ENCODE measurements at places on chromosomes 4 and X.

DNA sequence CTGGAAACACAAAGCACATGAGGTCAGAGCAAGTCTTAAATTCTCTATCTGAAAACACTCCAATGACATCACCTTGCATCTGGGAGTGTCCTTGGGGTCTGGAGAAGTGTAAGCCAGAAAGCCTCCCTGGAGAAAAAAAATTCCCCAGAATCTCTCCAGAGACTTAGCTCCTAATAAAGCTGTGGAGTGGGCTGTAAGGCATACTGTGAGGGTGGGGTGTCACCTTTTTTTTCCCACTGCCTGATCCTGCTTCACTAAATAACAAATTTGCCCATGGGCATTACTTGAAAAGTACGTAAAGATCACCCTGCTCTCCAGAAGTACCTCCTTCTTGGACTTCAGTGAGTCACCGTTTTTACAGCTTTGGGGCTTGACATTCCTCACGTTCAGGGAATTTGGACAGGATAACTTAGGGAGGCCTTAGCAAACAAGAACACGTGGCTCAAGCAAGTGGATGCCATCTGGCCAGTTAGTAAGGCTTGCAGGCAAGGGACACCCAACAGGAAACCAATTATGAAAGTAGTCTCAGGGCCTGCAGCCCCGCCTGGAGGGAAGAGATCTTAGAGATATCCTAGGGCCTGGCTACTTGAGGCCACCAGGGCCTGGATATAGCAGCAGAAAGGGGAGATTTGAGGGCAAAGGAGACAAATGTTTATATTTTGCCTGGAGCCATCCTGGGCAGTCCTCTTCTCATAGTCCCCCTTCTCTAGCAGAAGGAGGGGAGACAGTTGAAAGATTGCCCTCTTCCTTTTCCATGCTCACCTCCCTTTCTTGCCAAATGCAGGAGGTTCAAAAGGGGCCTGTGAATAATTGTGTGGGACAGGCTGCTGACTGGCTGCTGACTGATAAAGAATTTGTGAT lies 60.1 kb upstream of the PLAC1 start:
- peak; percentile 84 for DNase-seq

DNA sequence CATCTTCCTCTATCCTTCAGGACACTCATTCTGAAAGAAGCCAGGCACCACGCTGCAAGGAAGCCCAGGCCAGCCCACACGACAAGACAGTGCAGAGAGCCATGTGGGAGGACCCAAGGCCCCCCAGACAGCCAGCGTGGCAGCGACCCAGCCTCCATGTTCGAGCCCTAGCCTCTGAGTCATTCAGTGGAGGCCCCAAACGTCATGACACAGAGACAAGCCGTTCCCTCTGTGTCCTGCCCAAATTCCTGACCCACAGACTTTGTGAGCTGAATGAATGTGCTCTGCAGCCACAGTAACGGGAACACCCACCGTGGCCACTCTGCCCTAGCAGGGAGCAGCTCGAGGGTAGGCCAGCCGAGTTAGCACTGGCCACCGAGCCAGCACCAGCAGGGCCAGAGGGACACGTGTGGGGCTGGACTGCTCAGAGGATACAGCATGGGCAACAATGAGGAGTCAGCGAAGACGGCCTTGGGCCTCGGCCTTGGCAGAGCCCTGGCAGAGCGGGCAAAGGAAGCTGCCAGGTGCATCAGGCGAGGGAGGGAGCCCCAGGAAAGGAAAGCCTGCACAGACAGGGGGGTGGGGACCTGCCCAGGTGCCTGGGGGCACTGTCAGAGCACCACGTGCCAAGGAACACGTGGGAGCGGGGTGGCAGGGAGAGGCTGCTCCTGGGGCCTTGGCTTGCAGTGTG lies 8.6 kb downstream of the BLOC1S4 start:
- no peak for DNase-seq

- DNase-seq, result peak; percentile 50
Measured at GRCh38 chr4:158938220-158939044, 164.4 kb upstream of the RAPGEF2 start.

GRCh38 chrX:24920769-24921168 lies 95.0 kb downstream of the ARX start:
- no peak for DNase-seq

DNA sequence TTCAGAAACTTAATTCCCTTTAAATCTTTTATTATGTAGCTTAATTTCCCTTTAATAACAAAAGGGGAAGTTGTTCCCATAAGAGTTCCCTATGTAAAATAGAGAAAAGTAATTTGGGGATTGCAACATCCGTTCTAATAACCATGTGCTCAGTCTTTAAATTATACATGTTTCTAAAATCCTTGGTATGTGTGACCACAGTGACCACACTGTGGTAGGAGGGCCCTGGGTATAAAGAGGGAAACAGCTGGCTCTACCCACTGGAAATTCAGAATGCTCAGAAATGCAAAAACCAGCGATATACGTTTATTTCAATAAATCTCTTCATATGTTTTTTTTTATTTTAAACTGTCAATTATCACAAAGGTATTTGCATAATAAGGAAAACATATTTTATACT lies 219.1 kb downstream of the FGF13 start:
- DNase-seq, result no peak

DNA sequence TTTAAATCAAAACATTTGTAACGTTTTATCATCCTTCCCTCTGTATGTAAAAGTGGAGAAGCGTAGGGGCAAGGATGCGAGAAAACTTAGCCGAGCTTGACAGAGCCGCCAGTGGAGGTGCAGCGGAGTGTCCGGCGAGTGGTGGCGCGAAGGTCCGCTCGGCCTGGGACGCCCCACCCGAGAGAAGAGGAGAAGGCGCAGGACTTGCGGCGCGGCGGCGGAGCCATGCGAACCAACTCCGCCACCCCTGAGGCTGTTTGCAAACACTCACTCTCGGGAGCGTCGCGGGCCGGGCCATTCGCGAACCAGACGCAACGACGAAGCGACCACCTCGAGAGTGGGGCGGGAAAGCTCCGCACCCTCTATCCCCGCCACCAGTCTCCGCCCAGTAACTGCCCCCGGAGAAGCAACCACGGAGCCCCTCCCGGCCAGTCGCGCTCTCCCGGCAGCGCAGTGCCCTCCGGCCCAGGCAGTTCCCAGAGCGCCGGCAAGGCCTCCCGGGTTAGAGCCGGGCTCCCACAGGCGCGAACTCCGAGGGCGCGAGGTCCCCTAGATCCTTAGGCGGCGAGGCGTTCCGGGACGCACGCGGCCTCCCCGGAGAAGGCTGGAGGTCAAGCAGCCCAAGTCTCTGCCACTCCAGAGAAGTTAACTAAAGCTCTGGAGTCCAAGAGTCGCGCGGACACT lies 2.3 kb upstream of the MAB21L2 start:
- DNase-seq, result no peak

GRCh38 chr4:141133146-141133998 lies at the start of gene RNF150:
RNF150 (minus strand) TSS chr4:141133469.
- peak; percentile 84 for DNase-seq

DNA sequence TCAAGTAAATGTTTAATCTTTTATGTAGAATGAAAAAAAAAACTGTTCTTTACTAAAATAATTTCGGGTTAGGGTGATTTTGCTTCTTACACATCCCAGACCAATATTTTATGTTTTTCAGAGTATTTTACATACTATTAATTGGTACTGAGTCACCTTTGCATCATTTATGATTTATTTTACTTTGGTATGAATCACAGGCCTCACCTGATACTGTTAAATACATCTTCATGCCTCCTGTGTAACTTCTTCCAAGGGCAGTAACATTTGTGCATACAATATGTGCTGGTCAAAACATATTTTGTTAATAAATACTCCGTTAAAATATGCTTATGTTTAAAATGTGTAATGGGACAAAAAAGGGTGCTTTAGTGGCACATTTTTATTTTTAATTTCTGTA lies 529.6 kb downstream of the ZNF674 start:
- no peak for DNase-seq

GRCh38 chr4:23614284-23614892 lies 275.5 kb downstream of the PPARGC1A start:
- no peak for DNase-seq

Data from fibroblast of skin of left biceps (primary cell).